ENCODE measurements at places on chromosomes 2 and 18.
A peak's percentile ranks its signal among the peaks of the same experiment; 100 is the strongest.

- no peak for DNase-seq
Observed at GRCh38 chr2:24881158-24881557, 38.9 kb downstream of the ADCY3 start.

DNA sequence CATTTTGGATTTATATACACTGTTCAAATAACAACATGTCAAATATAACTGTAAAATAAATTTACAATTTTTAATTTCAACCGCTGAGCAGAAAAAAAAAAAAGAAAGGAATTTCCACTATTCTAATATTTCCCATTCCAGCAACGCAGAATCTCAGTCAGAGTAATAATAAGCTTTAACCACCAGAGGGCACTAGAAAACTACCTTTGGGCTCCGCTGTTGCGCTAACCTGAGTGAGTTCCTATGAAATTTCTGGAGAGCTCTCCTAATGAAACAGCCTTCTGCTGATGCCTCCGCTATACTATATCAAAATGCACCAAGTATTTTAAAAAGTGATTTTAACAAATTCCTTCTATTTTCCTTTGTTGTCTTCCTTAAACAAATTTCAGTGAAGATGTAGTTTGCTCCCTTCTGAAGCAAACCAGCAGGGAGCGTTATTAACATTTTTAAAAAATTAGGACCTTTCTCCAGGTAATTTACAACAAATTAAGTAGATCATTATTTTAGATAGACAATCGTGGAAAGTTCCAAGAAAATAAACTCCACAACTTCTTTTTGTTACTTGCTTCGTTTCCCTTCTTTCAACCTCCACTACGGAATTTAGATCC, 23.0 kb downstream of the ERMN start:
- DNase-seq, result peak; percentile 16

DNA sequence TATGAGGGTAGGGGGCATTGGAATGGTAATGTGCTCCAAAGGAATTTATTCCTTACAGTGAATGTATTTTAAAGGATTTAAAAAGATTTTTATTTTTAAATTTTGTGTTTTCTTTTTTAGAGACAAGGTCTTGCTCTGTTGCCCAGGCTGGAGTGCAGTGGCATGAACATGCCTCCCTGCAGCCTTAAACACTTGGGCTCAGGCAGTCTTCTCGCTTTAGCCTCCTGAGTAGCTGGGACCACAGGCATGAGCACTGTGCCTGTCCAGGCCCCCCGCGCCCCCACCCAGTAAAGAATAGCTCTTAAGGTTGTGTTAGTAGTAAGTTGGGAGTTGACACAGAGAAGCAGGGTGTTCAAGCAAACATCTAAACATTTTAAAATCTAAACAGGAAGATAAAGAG, 36.6 kb downstream of the PHLPP1 start:
- DNase-seq, result no peak

DNA sequence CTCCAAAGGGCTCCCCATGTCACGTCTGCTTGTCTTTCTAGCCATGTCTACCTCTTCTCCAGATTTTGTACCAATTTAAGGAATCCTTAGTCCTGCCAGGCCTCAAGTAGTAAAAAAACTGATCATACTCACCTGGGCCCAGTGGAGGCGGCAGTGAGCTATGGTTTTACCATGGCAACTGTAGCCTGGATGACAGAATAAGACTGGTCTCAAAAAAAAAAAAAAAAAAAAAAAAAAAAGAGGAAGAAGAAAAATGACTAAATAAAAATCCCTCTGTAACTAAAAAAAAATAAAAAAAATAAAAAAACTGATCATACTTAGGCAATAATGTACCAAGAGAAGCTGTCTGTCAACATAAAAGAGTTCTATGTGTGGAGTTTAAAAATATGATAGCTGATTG, 221.6 kb downstream of the NR4A2 start:
- no peak for DNase-seq

DNA sequence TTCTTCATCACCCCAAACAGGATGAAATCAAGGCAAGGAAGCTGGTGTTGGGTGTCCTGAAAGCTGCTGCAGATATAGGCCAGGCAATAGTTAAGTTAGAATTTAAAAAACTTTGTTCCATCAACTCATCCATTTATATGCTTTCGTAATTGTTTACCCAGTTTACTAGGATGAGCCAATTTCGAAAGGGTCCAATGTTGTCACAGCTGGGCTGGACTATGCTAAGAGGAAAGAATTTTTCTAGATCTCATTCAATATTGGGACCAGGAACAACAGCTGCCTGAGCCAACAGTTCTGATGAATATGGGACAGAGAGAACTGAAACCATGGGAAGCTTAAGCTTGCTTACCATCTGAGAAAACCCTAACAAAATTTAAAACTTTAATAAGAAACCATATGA, 21.6 kb upstream of the SP3 start:
- DNase-seq, result no peak

DNA sequence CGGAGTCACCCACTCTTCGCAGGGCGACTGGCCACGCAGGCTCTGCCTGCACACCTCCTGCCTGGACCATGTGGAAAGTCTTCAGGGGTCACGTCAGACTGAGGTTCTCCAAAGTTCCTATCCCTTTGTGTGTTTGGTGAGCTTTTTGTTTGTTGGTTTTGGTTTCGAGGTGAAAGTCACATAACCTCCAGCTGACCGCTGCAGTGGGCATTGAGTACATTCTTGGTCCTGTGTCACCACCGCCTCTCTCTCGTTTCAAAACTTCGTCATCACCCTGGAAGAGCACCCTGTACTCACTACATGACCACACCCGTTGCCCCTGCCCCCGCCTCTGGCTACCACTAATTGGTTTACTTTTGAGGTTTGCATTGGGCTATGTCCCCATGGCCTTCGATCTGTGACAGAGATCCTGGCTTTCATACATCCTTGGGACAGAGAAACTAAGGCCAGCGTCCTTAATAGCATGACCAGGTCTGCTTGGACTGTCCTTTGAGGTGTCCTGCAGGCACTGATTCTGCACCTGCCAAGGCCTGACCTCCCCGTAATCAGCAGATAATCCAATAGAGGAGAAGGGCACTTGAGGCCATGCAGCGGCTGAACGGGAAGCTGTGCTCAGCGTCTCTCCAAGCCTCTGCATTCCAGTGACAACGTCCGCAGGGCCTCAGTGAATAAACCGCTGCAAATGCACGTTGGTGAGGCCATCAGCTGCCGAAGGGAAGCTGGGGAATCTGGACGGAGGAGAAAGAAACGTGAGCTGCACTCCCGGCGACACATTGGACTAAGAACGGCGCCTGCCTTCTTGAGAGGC, 46.8 kb downstream of the SH3BP4 start:
- DNase-seq, result no peak

DNA sequence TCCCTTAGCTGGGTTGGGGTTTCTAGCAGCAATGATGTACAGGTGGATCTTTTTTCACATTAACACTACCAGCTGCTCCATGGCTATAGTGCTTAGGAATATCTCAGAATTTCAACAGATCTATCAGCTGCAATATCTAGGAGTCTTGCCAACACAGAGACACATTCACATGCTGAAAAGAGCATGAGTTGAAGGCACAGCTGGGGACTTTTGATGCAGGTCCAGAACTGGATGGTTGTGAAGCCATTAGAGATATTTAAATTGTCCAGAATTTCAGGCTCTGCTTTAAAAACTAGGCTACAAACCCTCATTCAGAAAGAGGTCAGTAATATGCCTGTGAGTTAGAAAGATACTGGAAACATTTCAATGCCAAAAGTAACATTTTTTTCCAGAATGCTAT, 122.2 kb upstream of the CCDC195 start:
- peak; percentile 7 for DNase-seq

GRCh38 chr2:99960291-99960690, 182.1 kb downstream of the AFF3 start:
- no peak for DNase-seq

GRCh38 chr2:150133623-150134022, 353.8 kb downstream of the RND3 start:
- DNase-seq, result no peak

- DNase-seq, result no peak
Observed at GRCh38 chr2:33104052-33104623, 157.4 kb downstream of the LTBP1 start.

DNA sequence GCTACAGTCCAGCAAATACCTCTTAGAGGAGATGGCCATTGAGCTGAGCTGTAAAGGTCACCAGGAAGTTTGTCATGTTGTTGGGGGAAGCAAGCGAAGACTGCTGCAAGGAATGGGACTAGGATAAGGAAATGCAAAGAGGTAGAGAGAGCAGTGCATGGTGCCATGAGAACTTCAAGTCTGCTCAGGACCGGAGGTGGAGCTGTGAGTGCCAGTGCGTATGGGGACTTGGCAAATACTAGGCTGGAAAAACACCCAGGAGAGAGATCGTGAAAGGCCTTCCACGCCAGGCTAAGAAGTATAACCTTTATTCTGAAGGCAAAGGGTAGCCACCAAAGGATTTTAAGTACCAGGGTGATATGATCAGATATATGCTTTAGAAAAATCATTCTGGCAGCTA, 71.3 kb downstream of the MEIS1 start:
- no peak for DNase-seq

- DNase-seq, result no peak
Observed at GRCh38 chr2:213834746-213835145, 550.5 kb downstream of the SPAG16 start.

All from NCI-H1105 treated with DMSO at 0.1 percent for 48 hours (cell line).